NCI-H82 (cell line): ENCODE measurements at places on chromosomes 5 and 9.

DNA sequence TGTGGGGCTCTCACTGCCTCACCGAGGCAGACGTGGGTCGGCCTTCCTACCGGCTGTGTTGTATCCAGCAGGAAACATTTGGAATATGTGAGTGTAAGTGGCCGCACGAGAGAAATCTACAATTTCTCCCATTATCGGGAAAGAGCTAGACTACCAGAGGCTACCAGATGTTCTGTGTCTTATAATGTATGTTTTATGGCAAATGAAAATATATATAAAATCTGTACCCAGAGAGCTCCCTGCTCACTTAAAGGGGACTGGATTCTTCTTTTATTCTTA, 69.5 kb upstream of the PITX1 start:
- DNase-seq, result no peak

DNA sequence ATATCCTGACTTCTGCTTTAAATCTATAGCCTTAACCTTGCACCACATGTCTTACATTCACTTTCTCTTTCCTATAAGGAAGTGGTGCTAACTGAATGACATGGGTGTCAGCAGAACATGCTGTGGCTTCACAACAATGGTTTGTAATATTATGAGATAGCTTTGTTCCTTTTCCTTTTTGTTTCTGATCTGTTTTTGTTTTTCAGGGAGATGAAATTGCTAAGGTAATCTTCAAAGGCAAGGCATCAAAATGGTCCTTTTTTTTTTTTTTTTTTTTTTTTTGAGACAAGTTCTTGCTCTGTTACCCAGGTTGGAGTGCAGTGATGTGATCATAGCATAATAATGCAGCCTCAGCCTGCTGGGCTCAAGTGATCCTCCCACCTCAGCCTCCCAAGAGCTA, 53.6 kb upstream of the RANBP6 start:
- DNase-seq, result no peak

DNA sequence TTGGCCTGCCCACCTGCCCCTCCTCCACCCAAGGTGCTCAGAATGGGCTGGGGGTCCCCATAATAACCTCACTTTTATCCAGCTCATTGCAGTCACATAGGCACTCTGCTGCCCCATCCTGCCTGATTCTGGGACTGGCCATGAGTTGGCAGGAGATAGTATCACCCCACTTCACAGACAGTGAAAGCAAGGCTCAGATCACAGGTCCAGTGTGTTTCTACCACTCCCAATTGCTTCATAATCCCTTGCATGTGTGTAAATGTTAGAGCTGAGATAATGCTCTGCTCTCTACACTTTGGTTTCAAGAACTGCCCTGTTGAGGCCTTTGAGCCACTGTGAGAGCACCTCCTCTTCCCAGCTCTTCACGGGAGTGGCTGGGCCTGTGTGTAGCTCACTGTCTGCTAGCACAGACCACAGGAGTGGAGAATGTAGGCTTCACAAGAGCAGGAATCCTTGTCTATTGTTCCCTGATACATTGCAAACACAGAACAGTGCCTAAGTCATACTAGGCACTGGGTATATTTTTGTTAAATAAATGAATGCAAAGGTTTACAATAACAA, 8.4 kb downstream of the PCYOX1L start:
- DNase-seq, result no peak

GRCh38 chr9:124480621-124480981, 26.6 kb downstream of the NR5A1 start:
- peak; percentile 78 for DNase-seq

GRCh38 chr5:129807162-129807814, 59.4 kb downstream of the MINAR2 start:
- DNase-seq, result no peak

- DNase-seq, result peak; percentile 3
Measured at GRCh38 chr5:35938568-35939227, at the start of gene CAPSL. Gene CAPSL (minus strand): TSS chr5:35938622. CDS start chr5:35921120, 17,502 bp downstream.

GRCh38 chr5:116686438-116686837, 111.8 kb upstream of the SEMA6A start:
- no peak for DNase-seq

DNA sequence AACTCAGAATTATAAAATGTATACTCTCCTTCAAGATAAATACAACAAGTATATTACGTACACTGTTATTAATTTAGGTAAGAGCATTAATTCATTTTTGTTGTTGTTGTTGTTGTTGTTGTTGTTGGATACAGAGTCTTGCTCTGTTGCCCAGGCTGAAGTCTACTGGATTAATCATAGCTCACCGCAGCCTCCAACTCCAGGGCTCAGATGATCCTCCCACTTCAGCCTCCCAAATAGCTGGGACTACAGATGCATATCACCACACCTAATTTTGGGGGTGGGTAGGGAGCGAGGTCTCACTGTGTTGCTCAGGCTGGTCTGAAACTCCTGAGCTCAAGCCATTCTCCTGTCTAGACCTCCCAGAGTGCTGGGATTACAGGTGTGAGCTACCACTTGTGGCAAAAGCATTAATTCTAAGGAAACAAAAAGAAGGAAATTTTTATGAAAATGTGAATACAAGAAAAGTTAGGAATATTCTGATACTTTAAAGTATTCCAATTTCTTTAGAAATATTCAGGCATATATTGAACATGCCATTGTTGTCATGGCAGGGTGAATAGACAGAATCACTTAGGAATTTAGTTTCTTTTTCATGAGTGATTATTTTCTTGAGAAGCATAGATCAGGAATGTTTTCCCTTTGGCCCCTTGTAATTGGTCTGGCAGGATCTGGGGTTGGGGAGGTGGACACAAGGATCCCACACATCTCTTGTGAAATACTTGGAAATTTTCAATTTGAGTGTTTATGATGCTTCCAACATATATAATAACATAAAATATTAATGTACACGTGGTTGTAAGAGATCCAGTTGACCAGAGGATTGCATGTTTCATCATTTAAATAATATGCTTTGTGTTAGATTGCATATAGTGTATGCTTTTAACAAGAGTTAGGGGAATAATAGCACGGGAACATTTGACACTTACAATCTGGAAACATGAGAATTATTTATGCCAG, 263.6 kb downstream of the FANCC start:
- DNase-seq, result no peak

DNA sequence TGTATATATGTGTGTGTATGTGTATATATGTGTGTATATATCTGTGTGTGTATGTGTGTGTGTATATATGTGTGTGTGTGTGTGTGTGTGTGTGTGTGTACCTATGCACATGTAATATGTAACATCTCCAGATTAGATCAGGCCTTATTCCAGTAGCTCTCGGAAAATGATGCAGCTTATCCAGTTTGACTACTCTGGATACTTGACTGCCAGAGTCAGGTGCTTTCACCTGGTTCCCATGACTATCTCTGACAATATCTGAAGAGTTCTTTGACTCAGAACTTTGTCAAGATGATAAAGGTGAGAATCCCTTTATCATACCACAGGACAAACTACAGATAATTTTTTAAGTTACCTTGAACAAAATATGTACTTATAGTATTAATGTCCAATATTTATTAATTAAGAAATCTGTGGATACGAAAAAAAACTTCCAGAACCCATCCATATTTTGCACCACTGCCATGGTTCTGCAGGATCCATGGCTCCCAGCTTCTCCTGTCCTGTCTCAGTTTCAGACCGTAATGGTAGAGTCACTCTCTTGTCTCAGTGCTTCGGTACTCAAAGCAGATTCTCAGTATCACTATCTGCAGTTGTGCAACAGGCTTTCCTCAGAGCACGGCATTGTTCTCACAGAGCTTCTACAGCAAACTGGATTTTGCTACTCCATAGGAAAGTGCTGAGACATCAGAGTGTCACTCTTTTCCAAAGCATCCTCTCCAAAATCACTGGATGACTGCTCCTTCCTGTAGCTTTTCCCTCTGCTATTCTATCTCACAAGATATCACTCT, 164.4 kb upstream of the SLC12A2 start:
- no peak for DNase-seq

GRCh38 chr5:33994845-33995244, 10.4 kb upstream of the SLC45A2 start:
- no peak for DNase-seq

DNA sequence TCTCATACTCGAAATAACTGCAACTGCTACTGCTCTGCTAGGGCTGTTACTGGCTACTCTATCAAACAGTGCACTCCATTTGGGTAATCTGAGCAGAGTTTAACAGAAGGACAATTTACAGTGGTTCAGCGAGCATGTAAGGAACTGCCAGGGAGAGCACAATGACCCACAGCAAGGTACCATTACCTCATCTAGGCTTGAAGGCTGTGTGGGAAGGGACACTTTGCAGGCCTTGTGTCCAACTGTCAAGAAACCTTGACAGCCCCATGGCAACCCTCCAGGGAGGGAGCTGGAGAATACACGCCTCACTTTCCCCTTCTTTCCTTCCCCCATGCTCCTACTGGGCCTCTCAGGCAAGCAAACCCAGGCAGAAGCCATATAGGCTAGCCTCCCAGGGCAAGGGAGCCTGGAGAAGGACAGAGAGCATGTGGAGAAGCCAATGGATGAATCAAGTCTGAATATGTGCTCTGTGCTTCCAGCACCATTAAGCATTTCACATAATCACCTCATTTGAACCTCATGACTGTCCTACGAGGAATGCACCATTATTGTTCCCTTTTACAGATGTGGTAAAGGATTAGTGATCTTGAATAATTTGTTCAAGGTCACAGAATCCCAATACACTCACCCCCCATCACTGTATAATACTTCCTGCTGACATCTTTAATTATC, 49.9 kb upstream of the JAK2 start:
- DNase-seq, result no peak

GRCh38 chr5:60522292-60522905, 177.6 kb downstream of the DEPDC1B start:
- DNase-seq, result no peak

DNA sequence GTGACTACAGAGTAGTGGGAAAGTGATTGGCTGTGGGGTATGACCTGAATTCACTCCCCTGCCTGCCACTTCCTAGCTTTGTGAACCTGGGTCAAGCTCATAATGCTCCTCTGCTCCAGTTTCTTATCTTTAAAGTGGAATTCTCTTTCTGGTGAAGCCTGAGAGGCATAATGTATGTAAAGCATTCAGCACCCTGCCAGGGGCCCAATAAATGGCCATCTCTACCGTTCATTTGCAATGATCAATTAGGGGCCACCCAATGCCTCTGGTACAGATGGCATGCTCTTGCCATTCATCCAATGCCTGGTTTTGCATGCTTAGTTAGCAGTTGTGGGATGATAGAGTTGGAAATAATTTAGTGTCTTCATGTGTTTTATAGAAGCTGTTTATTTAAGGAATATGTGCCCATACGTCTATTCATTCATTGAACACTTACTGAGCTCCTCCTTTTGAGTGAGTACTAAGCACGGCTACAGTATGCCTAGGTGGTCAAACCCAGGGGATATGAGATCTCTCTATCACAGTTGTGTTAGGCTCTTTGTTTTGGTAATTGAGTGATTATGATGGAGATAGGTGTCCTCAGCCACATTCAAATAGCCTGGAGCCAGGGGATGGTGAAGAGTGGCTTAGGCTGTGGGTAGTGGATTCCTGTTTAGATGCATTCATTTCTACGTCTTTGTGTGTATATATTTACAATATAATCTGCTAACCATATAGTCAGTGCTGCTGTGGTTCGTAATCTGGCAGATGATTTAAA, 15.3 kb downstream of the ZNF462 start:
- no peak for DNase-seq

DNA sequence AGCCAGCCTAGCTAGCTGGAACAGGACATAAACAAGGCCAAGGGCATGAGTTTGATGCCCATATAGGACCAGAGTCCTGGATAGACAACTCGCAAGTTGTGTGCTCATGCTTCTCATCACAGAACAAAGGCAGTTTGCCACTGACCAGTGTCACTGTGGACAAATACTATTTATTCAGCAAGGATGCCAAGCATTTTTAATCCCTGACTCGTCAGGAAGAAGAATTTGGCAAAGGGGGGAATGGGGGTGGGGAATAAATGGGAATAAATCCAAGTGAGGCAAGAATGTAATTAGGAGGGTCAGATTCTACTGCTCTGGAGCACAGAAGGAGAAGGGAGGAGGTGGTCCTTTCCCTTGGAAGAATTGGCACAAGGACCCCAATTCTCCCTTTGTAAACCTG, 46.8 kb upstream of the ANKRD55 start:
- DNase-seq, result no peak

GRCh38 chr5:5189051-5189430, 48.9 kb downstream of the ADAMTS16 start:
- DNase-seq, result no peak

GRCh38 chr5:122929980-122930379, 84.6 kb downstream of the SNX24 start:
- DNase-seq, result no peak

- no peak for DNase-seq
Measured at GRCh38 chr9:23496489-23497136, 329.4 kb downstream of the ELAVL2 start.

DNA sequence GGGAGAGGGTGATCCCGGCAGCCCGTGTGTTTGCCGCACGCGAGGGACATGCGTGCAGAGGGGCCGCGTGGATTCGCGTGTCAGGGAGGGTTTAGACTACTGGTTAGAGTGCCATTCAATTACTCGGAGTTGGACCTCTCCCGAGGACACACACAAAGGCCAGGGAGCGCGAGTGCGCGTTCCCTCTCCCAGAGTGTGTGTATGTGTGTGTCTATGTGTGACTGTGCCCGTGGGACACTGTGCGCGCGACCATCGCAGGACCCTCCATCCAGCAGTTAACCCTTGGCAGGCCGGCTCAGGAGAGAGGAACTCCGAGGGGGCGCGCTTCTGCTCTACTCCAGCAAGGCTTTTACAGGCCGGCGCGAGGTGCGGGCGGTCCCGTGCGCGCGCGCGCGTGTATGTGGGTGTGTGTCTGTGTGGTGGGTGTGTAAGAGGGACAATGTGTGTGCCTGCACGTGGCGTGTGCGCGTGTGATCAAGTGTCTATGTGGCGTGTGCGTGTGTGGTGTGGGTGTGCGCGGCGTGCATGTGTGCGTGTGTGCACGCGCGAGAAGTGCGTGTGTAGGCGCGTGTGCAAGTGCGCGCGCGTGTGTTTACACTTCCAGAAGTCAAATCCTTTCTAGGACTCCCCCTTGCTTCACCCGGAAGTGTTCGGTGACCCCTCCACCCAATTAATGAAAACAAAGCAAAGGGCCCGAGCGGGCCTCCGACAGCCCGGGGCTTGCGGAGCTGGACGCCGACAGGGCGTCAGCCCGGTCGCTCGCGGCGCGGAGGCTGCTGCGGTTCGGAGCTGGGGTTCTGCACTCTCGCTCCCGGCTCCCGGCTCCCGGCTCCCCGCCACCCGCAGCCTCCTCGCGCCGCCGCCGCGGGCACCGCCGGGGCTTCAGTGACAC, 75.3 kb upstream of the TBCA start:
- DNase-seq, result no peak
